ENCODE measurements at places on chromosomes 4 and X.

DNA sequence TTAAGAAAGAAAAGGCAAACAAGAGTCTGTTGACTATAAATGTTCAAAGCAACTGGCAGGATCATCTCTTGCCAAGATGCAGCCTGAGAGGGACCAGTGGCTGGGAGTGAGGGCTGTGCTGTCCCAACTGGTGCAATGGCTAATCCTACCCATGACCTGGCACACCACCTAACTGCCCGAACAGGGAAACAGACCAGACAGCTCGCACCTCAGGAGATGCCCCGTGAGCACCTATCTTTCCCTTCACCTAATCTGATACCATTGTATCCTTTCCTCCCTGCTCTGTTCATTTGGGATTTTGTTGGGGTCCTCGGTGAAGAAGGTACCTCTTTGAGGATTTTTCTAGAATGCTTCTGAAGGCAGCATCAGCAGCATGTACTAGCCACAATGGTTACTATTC lies 206.5 kb upstream of the MAMLD1 start:
- no peak for DNase-seq

DNA sequence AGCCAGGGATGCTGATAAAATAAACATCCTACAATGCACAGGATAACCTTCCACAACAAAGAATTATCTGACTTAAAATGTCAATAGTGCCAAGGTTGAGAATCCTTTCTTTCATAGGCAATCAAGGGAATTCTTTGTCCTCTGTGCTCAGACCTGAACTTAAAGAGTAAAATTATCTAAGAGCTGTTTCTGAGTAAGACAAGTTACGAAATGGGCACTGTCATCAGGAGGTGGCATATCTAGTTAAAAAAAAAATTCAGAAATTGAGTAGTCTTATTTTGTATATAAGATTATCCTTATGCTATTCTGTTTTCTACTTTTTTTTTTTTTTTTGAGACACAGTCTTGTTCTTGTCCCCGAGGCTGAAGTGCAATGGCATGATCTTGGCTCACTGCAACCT lies 3.3 kb upstream of the RAB33B start:
- no peak for DNase-seq

DNA sequence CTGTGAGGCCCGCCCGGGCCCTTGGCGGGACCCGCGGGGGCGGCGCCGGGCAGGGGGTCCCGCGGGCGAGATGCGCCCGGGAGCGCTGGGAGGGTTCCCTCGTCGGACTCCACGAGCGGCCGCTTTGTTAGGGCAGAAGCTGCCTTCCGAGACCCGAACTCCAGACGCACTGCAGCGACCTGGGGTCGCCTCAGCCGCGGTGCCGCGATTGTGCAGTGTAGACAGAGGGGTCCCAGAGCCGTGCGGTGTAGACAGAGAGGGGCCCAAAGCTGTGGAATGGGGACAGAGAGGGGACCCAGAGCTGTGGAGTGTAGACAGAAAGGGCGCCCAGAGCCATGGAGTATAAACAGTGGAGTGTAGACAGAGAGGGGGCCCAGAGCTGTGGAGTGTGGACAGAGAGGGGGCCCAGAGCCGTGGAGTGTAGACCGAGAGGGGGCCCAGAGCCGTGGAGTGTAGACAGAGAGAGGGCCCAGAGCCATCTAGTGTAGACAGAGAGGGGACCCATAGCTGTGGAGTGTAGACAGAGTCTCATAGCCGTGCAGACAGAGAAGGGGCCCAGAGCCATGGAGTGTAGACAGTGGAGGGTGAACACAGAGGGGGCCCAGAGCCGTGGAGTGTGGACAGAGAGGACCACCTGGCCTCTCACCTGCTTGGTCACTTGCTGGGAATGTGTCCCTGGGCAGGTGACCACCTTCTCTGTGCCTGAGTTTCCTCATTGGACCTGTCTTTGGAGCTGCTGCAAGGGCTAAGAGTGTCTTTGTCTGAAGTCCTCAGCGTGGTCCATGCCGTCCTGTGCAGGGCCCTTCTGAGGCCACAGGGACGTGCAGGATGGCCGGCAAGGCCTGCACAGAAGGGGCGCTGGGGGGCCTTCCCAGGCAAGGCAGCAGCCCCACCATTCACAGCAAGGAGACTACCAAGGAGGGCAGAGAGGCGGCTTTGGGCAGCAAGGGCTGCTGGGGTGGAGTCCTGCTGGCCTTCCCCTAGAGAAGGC lies 875 bp downstream of the RGS12 start:
- DNase-seq: no peak

DNA sequence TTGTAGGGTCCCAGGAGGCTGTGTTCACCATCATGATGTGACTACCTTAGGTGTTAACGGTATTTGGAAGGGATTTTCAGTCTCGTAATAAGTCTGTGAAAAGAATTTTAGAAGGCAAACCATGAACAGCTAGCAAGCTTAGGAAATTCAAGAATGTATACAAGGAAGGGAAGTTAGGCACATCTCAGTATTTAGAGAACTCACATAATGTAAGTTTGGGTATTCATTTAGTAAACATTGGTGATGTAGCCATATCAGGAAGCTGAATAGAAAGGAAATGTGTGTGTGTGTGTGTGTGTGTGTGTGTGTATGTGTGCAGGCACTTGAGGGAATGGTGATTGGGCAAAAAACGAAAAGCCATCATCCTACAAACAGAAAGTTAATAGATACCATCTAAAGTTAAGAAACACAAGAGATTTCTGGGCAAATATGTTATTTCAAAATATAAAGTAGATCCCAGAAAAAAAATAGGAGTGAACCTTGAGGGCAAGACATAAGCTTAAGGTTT lies 34.7 kb upstream of the PRKX start:
- DNase-seq: no peak

DNA sequence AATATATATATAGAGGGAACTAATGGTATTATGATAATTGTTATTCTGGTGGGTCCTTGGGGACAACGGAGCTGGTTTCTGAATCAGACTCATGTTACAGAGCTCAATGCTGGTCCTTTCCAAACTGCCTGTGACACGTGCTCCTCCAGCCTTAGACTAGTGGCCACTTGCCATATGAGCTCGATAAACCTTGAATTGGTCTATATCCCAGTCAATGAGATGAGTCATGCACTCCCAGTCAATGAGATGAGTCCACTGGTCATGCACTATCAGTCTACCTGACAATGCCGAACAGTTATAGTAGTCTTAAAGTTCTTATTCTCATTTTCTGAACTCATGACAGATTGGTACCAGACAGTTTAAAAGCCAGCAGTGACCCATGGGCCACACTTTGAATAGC lies 325.2 kb downstream of the LDB2 start:
- peak; percentile 7 for DNase-seq

DNA sequence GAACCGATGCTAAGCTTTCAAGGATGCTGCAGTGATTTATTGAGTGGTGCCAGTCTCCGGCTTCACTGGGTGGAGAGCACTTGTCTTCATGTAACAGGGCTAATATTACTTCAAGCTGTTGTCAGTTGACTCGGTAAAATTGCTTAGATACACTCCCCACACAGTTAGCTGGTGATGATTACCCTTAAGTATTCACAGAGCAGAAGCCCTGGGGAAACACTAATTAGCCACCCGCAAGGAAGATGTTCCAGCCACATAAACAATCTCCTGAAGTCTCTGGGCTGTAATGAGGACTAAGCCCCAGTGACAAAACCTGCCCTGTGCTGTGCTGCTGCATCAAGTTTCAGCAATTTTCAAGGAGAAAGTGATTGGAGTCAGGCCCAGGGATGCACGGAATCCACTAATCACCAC lies 37.3 kb upstream of the GK2 start:
- peak; percentile 4 for DNase-seq

GRCh38 chr4:74397748-74398426 lies 32.9 kb downstream of the EREG start:
- no peak for DNase-seq

- no peak for DNase-seq
Observed at GRCh38 chrX:56762707-56763555, 33.9 kb downstream of the NBDY start.

- no peak for DNase-seq
Observed at GRCh38 chrX:132088864-132089263, 39.0 kb downstream of the FRMD7 start.

GRCh38 chrX:41870719-41871151 lies 52.6 kb downstream of the CASK start:
- DNase-seq: peak; percentile 2

GRCh38 chr4:135207531-135207930 lies 1005.9 kb upstream of the PABPC4L start:
- no peak for DNase-seq

DNA sequence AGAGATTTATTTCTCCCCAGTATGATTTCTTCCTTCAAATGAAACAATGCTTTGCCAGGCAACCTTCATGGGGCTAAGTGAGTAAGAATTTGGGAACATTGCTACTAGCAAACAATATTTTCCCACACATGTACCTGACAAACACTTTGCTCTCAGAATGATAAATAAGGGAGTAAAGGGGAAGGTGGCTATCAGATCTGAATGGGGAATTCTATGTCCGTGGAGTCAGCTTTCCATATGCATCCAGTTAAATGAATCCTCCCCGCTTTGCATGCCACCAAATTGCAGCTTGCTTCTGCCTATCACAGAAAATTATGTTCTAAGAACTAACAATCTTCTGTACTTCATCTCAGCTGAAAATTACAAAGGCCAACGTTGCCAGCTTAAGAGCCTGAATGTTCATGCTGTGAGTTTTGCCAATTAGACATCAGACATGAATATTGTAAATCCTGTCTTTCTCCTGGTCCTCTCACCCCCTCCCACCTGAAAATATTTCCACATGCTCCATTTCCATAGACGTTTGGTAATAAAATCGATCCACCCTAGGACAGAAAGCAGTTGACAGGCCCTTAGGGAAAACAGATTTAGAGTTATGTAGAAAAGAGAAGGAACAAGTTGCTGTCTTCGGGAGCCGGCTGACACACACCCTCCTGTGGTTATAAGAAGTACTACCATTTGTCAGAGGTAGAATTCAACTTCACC lies 6.3 kb downstream of the MEPE start:
- peak; percentile 9 for DNase-seq

DNA sequence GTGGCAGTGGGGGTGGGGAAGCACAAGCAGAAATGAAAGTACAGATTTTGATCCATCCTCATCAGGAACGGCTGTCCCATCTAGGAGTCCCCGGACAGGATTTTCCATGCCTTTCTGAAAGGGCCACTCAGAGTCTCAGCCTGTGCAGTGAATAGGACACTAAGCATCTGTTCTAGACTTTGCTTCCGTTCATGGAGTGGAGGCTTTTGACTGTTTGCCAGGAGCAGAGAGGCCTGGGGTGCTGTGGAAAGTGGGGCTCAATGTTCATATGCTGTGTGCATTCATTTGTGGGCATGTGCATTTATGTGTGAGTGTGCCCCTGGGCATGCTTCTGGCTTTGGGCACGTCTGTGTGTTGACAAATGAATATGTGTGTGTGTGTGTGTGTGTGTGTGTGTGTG lies 25.6 kb upstream of the MAMLD1 start:
- no peak for DNase-seq
